ENCODE measurements at places on chromosomes 12 and 14. TPM values are rescaled to one million over a fixed set of nuclear protein-coding genes. Genes with fewer than 3 reads are reported as not detected.

The OR4K1 gene
- not detected for polyA plus RNA-seq

The PTHLH gene
- polyA plus RNA-seq = 0.74 TPM

- DNase-seq = no peak
These were observed 341.6 kb upstream of the FKBP4 start for GRCh38 chr12:2453076-2453760.

- no peak for DNase-seq
These were observed 27.0 kb upstream of the EID3 start for GRCh38 chr12:104276273-104277131.

DNA sequence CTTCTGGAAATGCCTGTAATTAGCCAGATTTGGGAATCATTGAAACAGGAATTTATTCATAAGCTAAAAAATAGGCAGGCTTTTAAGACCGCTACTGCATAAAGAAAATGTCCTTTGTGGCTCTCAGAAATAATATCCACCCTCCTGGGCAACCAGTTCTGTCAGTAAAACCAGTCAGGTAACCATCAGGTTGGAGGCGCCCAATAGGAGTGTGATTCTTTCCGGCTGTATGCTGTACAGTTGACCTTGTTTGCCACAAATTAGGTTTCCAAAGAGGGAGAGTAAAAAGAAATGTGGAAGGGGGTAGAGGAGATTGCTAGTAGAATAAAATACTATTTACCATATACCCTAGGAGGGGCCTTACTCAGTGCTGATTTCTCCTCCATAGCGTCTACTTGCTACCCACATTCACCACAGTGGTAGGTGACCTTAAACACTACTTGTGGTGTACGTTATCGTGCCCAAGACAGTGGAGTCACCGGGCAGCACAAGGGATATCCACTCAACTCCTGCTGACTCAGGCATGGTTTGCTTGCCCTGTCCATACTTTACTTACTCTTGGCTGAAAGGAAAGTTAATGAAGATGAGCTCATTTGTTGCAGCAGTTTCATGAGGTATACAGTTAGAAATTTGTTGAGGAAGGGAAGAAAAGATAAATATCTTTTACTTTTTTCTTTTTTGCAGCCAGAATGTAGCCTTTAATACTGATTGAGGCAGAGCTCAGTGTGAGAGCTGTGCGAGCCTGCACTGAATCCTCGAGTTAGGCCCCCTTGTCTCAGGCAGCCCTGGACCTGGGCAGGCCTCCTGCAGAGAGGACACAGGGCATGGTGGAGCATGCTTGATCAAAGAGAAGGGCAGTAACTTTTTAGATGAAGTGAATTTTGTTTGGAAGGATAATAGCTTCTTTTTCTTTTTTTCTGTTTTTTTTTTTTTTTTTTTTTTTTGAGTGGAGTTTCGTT, 76.7 kb downstream of the DIP2B start:
- DNase-seq = no peak
